ENCODE measurements at places on chromosomes 7 and 10. TPM values are rescaled to one million over a fixed set of nuclear protein-coding genes. Genes with fewer than 3 reads are reported as not detected.

The PNLIPRP3 gene
- not detected for polyA plus RNA-seq

The CRTAC1 gene
- polyA plus RNA-seq = 2.3 TPM

The PAPSS2 gene
- polyA plus RNA-seq = 78.9 TPM

The ZPBP gene
- 0.12 TPM for polyA plus RNA-seq

The FAM25G gene
- not detected for polyA plus RNA-seq

The NPY4R gene
- 0.78 TPM for polyA plus RNA-seq

The TAS2R41 gene
- not detected for polyA plus RNA-seq

The SLC39A12 gene
- polyA plus RNA-seq = not detected

The HYCC1 gene
- polyA plus RNA-seq = 5.7 TPM

The SSBP1 gene
- polyA plus RNA-seq = 221 TPM

The FAM131B gene
- not detected for polyA plus RNA-seq

The INMT gene
- polyA plus RNA-seq = 1.2 TPM

The EPHB6 gene
- polyA plus RNA-seq = 26.2 TPM

The URGCP gene
- polyA plus RNA-seq = 44.3 TPM

The PILRA gene
- polyA plus RNA-seq = 3.6 TPM

The SEMA3D gene
- 0.95 TPM for polyA plus RNA-seq

The CYP26C1 gene
- not detected for polyA plus RNA-seq

The ZNF425 gene
- 0.45 TPM for polyA plus RNA-seq

The KIF11 gene
- 0.89 TPM for polyA plus RNA-seq

The AGFG2 gene
- 9.5 TPM for polyA plus RNA-seq

The ZNF804B gene
- polyA plus RNA-seq = not detected

The ITIH5 gene
- polyA plus RNA-seq = 3.7 TPM
